ENCODE measurements at places on chromosomes 7 and 10. TPM values are rescaled to one million over a fixed set of nuclear protein-coding genes. Genes with fewer than 3 reads are reported as not detected.

- no peak for DNase-seq
These were observed 180.0 kb downstream of the LRMDA start for GRCh38 chr10:75611172-75611992.

DNA sequence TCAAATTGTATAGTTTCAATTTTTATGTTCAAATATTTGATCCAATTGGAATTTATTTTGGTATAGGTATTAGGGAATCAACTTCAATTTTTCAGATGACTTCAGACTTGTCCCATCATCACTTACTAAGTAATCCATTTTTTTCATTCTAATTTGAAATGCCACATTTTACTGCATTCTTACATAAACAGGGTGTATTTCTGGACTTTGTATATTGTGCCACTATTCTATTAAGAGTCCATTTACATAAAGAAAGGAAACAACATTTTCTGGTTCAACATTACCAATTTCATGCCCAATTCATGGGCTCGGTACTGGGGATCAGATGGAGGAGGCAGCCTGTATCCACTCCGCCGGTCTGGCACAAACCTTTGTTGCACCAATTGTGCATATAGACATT is 15.8 kb downstream of the ECD start:
- DNase-seq, result no peak

AKAP9 gene
- 41.8 TPM for total RNA-seq

DNA sequence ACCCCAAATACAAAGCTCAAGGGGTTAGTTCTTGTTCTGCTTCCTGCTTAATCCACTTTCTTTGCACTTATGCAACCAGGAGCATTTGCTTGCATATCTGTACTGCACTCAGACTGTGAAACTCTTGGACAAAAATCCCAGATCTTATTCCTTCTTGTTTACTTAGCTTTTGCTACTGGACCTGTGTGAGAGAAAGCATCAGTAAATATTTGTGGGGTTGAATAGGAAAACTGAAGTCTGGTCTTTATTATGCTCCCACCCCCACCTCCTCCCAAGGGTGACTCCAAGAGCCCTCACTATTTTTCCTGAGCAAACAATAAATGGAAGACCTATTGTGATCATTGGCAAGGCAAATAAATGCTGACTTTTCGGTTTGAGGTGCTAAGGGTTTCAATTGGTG is 57.1 kb upstream of the VSTM2A start:
- no peak for DNase-seq

- DNase-seq, result no peak
These were observed 2.4 kb downstream of the KCNH2 start for GRCh38 chr7:150975536-150976319.

DNA sequence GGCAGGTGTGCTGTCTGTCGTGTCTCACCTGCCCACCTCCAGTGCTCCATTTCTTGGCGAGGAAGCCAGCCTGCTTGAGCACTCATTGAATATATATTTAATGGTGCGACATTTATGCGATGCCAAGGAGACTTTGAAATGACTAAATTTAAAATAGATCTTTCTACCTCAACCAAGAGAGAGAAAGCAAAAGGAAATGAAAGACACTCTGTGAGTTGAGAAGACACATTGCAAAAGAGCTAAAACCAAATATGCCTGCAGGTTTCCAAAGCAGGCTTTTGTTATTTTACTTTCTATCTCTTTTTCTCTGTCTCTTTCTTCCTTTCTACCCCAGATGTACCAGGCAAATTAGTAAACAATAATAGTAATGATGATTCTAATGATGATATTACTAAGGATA is 53.6 kb upstream of the AOAH start:
- no peak for DNase-seq

ANXA8 gene
- total RNA-seq, result 10.3 TPM

GRCh38 chr7:21543528-21544302 is 876 bp downstream of the DNAH11 start:
- no peak for DNase-seq

DNA sequence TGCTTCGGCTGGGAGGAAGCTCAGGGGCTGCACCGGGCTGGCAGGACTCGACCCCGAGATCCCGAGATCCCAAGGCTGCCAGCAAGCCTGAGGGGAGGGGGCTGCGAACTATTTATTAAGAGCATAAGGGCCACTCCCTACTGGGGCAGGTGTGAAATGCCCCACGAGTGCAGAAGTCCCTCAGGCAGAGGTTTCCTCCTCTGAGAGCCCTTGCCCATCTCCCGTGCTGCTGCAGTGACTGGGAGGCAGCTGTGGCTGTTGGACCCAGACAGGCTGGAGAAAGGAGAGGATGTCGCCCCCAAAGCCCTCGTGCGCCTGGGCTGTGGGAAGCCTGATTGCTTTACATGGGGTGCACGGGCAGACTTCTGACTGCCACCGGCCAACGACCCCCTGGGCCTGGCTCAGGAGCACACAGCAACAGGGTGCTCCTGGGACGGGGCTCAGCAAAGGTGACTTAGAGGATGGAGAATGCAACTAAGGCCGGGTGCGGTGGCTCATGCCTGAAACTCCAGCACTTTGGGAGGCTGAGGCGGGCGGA is 39.8 kb downstream of the RGS10 start:
- no peak for DNase-seq

ITIH2 gene
- total RNA-seq, result not detected

AMPH gene
- total RNA-seq, result 5.3 TPM

SNCG gene
- 20.9 TPM for total RNA-seq

DNA sequence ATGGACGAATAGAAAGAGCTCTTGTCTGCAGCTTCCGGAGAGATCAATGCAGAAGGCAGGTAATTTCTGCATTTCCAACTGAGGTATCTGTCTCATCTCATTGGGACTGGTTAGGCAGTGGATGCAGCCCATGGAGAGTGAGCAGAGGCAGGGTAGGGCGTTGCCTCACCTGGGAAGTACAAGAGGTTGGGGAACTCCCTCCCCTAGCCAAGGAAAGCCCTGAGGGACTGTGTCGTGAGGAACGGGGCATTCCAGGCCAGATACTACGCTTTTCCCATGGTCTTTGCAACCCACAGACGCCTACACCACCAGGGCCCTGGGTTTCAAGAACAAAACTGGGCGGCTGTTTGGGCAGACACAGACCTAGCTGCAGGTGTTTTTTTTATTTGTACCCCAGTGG is 186.3 kb downstream of the ETV1 start:
- DNase-seq, result no peak

POMZP3 gene
- 2.2 TPM for total RNA-seq

DNA sequence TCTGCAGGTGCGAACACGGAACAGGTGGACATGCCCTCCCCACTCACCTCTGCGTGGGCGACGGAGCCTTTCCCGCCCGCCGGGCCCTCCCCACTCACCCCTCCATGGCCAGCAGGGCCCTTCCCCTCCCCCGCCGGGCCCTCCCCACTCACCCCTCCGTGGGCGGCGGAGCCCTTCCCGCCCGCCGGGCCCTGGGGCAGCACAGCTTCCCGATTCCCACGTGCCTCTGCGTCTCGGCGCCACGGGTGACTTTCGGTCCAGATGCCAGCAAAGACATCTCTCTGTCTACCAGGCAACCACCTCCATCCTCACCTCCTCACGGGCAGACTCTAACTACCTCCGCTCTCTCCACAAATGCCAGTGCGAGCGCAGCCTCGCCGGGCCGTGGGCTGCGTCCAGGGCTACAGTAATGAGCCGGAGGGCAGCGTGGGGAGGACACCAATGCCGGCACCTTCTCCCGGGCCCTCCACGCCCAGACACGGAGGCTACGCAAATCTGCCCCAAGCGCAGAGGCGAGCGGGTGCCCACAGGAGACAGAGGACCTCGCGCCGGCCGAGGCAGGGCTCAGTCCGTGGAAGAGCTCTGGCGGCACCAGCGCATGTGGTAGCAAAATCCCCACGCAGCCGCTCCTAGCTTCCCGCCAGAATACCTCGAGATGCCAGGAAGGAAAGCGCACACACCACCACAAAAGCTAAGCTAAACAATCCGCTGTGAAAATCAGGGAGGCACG is 21.8 kb downstream of the GPER1 start:
- no peak for DNase-seq

- no peak for DNase-seq
These were observed 55.5 kb downstream of the COL1A2 start for GRCh38 chr7:94450044-94450697.

GRCh38 chr7:71237945-71238344 is 106.0 kb downstream of the GALNT17 start:
- no peak for DNase-seq

VAX1 gene
- total RNA-seq, result not detected

DNA sequence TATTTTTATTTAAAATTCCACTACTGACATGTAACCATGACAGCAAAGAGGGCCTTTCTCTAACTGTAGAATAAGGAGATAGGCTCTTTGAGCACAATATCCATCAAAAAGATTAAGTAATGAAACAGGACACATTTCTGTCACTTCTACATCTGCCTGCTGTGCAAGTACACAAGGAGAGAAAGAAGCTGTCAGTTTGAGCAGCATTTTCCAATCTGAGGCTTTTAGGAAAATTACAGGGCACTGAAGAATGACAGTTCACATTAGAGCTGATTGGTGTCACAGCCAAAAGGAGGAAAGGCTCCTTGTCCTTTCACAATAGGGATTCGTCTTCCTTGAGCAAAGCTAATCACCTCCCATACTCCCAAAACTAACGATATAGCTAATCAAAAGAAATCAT is 158.8 kb upstream of the TAC1 start:
- no peak for DNase-seq

DNA sequence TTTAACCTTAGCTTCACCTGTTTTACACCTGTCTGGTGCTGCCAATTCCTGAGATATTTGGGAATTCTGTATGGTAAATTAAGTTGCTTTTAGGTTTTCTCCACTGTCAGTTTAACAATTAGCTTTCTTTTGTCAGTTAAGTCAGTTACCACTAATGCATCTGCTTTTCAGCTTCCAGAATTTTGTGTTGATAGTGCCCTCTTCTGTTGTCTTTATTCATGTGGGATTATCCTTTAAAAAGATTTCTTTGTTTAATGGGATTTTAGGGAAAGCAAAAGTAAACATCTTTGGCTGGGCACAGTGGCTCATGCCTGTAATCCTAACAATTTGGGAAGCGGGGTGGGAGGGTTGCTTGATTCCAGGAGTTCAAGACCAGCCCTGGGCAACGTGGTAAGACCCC is 8.1 kb downstream of the TFAM start:
- DNase-seq, result no peak

DNA sequence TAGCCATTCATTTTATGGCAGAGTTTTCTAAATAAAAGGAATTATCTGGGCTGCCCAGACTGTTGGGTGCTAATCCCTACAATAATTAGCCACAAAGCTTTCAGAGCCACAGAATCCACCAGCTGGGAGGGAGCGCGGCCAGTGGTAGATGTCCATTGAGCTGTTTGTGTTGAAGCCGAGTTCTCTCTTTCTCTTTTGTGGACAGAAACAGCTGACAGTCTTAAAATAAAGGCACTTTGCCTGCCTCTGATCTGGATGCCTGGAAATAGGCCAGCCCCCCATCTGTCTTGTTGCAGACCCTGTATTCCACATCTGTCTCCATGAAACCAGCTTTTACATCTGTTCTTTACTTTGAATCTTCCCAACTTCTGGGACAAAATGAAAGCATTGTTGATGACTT is 66.1 kb downstream of the MTPN start:
- no peak for DNase-seq

DNA sequence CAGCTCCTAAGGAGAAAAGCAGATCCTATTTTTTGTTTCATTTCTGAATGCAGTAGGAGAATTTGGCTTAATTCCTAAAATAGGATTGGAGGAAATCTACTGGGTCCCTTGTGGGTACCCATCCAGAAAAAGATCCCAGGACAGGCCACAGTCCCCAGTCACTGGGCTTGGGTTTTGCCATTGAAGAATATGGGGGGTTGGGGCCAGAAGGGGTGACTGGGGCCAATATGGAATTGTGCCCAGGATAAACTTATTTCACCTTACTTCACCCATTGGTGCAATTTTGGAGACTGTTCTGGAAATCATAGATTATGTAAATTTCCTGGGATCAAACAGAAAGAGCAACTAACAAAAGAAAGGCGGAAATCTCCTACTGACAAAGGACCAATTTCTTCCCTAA is 5.0 kb downstream of the HOXA5 start:
- DNase-seq, result no peak

LIPF gene
- total RNA-seq, result not detected
